ENCODE measurements at places on chromosomes 6 and 20.

DNA sequence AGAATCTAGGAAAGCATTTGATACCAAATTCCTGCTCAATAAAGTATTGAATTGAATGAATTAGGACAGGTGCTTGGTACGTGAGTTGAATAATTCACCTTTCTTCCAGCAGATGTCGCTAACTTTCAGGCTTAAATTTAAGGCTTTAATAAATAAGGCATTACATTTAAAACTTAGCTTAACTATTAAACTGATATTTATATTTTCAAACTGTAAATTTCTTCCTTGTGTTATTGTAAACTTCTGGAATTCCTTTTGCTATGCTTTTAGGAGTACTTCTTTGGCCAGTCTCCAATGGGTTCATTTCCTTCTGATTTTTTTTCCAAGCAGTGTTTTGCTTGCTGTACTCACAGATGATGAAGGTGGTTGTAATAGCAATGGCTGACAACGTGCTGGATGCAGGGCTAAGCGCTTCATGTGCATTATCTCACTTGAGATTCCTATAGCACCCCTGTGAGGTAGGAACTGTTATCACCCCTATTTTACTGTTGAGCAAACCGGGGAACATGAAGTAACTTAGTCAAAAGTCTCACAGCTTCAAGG is 71.3 kb upstream of the SLC2A12 start:
- peak; percentile 53 for DNase-seq

DNA sequence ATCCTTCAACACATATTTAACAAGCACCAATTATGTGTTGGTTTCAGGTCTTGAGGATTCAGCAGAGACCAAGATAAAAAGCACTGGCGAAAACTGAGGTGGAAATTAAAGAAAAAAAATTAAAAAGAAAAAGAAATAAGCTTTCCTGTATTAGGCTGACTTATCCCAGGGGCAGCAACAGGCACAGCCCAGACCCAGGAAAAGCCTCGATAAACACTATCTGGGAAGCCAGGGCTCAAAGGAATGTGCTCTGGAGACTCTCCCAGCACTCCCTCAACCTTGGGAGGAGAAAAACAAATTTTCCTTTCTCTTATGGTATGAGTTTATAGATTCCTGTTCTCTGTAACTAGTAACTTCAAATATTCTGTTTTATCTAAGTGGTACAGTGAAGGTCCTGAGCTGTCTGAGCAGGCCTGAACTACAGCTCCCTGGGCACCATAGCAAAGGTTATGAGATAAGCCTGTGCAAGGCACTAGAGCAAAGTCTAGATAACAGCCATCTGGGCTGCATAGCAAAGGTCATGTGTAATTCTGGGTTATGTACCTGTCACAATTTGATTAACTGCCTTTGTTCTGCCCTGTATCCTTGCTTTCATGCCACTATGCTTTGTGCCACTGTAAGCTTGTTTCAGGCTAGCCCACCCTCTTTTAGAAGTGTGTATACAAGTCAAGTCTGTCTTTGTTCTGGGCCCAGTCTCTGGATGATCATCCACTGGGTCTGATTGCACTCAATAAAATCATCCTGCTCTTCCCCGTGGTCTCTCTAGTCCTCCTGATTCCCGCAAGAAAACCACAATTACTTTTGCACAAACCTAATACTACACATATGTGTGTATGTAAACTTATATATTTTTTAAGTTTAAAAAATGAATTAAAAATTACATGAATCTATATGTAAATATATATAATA is 54.0 kb downstream of the IL22RA2 start:
- no peak for DNase-seq

GRCh38 chr20:62875419-62876361 is 14.1 kb upstream of the TCFL5 start:
- peak; percentile 32 for DNase-seq

DNA sequence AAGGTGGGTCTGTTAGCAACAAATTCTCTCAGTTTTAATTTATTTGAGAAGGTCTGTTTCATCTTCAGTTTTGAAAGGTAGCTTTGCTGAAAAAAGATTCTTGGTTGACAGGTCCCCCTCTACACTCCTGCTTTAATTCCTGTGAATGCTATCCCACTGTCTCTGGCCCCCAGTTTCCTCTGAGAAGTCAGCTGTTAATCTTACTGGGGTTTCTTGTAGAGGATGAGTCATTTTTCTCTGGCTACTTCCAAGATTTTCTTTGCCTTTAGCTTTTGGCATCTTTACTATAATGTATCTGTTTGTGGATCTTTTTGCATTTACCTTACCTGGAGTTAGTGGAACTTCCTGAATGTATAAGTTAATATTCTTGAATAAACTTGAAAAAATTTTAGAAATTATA is 122.7 kb downstream of the MMS22L start:
- no peak for DNase-seq

- DNase-seq = no peak
These were observed 159.4 kb downstream of the PHF3 start for GRCh38 chr6:63795006-63795405.

DNA sequence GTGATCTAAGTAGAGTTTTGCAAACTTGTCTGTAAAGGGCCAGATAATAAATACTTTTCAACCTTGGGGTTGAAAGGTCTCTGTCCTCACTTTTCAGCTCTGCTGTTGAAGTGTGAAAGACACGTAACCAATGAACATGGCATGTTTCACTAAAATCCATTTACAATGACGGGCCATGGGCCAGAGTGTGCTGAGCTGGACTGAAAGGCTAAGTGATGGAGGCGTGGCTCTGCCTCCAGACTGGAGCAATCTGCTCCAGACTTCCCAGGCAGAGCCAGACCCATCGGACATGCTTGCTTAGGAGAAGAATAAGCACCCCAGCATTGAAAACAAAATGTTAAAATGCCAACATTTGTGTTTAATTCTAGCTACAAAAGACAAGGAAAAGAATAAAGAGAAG is 41.4 kb downstream of the SCAND1 start:
- no peak for DNase-seq

DNA sequence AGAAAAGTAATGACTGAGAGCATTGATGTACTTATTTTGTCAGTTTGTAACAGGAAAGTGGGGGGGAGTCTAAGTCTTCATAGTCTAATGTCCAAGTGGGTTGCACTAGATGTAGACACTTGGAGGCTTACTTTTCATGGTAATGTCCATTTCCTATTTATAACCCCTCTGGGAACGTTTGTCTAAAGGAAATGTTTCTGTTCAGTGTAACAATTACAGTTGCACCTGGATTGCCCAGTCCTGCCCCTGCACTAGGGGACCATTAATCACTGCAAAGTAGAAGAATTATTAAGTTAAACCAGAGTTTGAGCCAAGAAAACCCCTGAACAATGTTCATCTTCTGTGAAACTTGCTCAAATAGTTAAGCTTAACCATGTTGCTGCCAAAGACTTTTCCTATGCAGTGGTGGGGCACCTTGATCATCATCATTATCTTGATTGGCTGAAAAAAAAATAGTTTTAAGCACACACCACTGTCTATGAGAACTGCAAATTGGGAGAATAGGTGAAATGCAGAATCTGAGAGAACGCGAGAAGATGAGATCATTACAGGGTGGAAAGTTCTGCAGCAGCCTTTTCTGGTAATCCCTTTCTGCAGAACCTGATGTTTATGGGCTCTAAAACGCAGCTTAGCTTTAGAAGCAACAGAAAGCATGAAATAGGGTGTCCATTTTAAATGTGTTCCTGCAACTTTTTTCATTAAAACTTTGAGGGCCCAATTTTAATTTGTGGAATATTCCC is 106.0 kb downstream of the ZNF217 start:
- no peak for DNase-seq

Measured in inflammatory macrophage (primary cell).